ENCODE measurements at places on chromosomes 4 and X. TPM values are rescaled to one million over a fixed set of nuclear protein-coding genes. Genes with fewer than 3 reads are reported as not detected.
A peak's percentile ranks its signal among the peaks of the same experiment; 100 is the strongest.

DNA sequence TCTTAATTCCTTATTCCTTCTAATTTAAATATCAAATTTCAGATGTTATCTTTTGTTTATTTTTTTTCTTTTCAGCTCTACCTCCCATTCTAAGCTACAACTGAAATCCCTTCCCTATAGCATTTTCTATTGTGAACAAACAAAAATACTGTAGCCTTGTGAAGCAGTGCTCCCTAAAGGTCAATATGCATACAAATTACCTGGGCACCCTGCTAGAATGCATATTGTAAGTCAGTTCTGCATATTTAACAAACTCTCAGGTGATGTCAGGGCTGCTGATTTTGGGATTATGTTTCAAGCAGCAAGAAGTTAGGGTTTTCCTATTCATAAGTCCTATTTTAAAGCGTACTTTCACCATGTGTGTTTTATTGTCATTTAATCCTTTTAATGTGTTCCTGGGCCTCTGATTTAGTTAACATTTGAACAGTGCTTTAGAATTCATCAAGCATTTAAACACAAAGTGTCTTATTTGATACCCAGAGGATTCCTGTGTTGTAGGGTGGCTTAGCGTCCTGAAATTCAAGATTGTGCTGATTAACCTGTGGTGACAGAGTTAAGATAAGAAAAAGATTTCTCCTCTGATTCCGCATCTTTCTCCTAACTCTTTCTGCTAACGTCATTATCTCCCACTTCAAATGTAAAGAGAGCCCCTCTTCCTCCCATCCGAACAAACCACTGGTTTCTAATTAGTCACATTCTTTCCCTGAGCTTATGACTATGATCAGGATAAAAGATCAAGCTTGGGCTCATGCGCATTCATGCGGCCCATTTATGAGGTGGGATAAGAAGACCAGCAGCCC is 221.3 kb downstream of the ANK2 start:
- no peak for DNase-seq
- H3K4me1 ChIP-seq, result no peaks in the 10 kb centered on the region
- no peaks in the 10 kb centered on the region for H3K36me3 ChIP-seq
- no peak overlapping the region for H3K4me3 ChIP-seq

DNA sequence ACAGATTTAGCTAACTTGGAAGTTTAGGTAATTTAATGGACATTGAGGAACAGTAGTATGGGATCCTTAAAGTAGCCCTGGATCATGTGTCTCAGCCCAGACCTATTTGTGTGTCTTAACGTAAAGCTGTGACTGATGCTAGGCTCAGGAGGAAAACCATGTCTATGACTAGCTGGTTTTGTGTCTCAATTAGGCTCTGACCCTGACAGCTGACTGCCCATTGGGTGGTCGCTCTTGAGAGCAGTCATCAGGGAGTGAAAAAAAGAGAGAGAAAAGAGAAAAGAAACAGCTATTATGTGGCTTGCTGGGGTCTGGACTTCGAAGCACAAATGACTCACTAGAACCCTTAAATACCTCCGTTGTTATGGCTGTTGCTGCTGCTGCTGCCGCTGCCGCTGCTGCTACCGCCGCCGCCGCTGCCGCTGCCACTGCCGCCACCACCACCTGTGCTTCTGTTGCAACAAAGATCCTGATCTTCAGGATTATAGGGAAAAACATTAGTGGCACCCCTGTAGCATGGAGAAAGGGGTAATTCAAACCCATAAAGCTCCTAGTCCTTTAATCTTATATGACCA is 70.7 kb downstream of the GSPT2 start:
- peaks cover 22% of the 10 kb centered on the region for H3K36me3 ChIP-seq
- DNase-seq, result no peak
- H3K27me3 ChIP-seq, result no peaks in the 10 kb centered on the region
- H3K4me1 ChIP-seq, result peaks cover 2% of the 10 kb centered on the region
- H3K27ac ChIP-seq, result no peak overlapping the region

GRCh38 chr4:16351161-16351560 is 124.9 kb upstream of the TAPT1 start:
- no peaks in the 10 kb centered on the region for H3K27me3 ChIP-seq
- no peaks in the 10 kb centered on the region for H3K36me3 ChIP-seq
- H3K4me1 ChIP-seq, result no peaks in the 10 kb centered on the region
- H3K4me3 ChIP-seq, result no peak overlapping the region
- H3K27ac ChIP-seq, result no peak overlapping the region
- no peak for DNase-seq

GRCh38 chr4:76055016-76055415 is 19.1 kb upstream of the CXCL11 start:
- H3K4me3 ChIP-seq, result no peak overlapping the region
- H3K4me1 ChIP-seq, result peaks cover 40% of the 10 kb centered on the region
- peak overlapping the region; percentile 57 for H3K27ac ChIP-seq
- peaks cover 5% of the 10 kb centered on the region for H3K27me3 ChIP-seq
- no peaks in the 10 kb centered on the region for H3K36me3 ChIP-seq

GRCh38 chr4:47106561-47106960 is 75.2 kb downstream of the GABRB1 start:
- H3K27ac ChIP-seq, result no peak overlapping the region
- H3K36me3 ChIP-seq, result no peaks in the 10 kb centered on the region
- no peaks in the 10 kb centered on the region for H3K27me3 ChIP-seq
- H3K4me1 ChIP-seq, result no peaks in the 10 kb centered on the region
- DNase-seq, result no peak
- H3K4me3 ChIP-seq, result no peak overlapping the region

GRCh38 chrX:3526071-3526470 is 179.6 kb upstream of the MXRA5 start:
- no peaks in the 10 kb centered on the region for H3K36me3 ChIP-seq
- DNase-seq, result no peak
- H3K27me3 ChIP-seq, result no peaks in the 10 kb centered on the region
- no peak overlapping the region for H3K27ac ChIP-seq
- no peaks in the 10 kb centered on the region for H3K4me1 ChIP-seq
- no peak overlapping the region for H3K4me3 ChIP-seq

DNA sequence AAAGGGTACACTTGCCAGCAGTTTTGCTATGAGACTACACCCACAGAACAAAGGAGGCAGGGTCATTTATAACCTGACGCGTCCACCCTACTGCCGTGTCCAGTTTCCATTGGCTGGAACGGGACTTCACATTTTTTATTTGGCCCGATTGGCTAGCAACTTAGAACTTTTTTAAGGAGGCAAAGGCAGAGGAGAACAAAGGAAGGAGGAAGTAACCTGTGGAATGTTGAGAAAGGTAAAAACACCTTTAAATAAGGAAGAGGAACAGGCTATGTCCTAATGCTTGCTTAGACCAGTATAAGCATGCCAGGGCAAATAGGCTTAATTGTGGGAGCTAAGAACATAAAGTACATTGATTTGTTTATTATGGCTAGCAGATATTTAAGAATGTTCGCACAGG is 18.7 kb downstream of the KDM6A start:
- H3K4me1 ChIP-seq, result peaks cover 3% of the 10 kb centered on the region
- no peak overlapping the region for H3K27ac ChIP-seq
- no peak for DNase-seq
- H3K4me3 ChIP-seq, result no peak overlapping the region
- H3K27me3 ChIP-seq, result no peaks in the 10 kb centered on the region
- H3K36me3 ChIP-seq, result peaks cover 6% of the 10 kb centered on the region

- H3K4me1 ChIP-seq, result peaks cover 2% of the 10 kb centered on the region
- H3K4me3 ChIP-seq, result no peak overlapping the region
- no peaks in the 10 kb centered on the region for H3K27me3 ChIP-seq
- DNase-seq, result no peak
- peaks cover 9% of the 10 kb centered on the region for H3K36me3 ChIP-seq
Observed at GRCh38 chrX:124028182-124028581, 66.7 kb downstream of the STAG2 start.

- H3K27ac ChIP-seq, result no peak overlapping the region
- H3K4me1 ChIP-seq, result no peaks in the 10 kb centered on the region
- H3K27me3 ChIP-seq, result no peaks in the 10 kb centered on the region
- no peaks in the 10 kb centered on the region for H3K36me3 ChIP-seq
- DNase-seq, result no peak
Observed at GRCh38 chr4:124276461-124276860, 436.1 kb downstream of the ANKRD50 start.

GRCh38 chr4:15413010-15413622 is 14.7 kb upstream of the C1QTNF7 start:
- H3K27me3 ChIP-seq, result no peaks in the 10 kb centered on the region
- DNase-seq, result no peak
- peaks cover 15% of the 10 kb centered on the region for H3K4me1 ChIP-seq
- no peak overlapping the region for H3K4me3 ChIP-seq
- H3K36me3 ChIP-seq, result no peaks in the 10 kb centered on the region
- no peak overlapping the region for H3K27ac ChIP-seq

GRCh38 chrX:20217271-20217670 is 49.4 kb downstream of the RPS6KA3 start:
- DNase-seq, result no peak
- no peak overlapping the region for H3K27ac ChIP-seq
- H3K36me3 ChIP-seq, result peaks cover 15% of the 10 kb centered on the region
- no peak overlapping the region for H3K4me3 ChIP-seq
- peaks cover 11% of the 10 kb centered on the region for H3K4me1 ChIP-seq
- no peaks in the 10 kb centered on the region for H3K27me3 ChIP-seq

DNA sequence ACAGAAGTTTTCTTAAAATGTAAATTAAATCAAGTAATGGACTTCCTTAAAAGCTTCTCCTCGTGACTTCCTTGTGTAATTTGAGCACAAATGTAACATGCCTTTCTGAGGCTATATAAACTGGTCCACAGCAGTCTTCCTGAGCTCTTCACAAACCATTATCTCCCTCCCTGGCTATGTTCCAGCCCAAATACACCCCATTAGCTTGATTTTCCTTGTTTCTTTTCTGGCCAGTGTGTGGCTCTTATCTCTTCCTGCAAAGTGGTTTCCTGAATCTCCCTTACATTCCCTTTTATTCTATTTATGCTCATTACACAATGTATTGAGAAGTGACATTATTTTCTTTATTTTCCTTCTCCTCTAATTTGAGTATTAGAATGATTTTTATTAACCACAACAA is 1085.3 kb upstream of the PCDH10 start:
- no peak for DNase-seq
- no peaks in the 10 kb centered on the region for H3K4me1 ChIP-seq
- no peaks in the 10 kb centered on the region for H3K36me3 ChIP-seq
- H3K4me3 ChIP-seq, result no peak overlapping the region

DNA sequence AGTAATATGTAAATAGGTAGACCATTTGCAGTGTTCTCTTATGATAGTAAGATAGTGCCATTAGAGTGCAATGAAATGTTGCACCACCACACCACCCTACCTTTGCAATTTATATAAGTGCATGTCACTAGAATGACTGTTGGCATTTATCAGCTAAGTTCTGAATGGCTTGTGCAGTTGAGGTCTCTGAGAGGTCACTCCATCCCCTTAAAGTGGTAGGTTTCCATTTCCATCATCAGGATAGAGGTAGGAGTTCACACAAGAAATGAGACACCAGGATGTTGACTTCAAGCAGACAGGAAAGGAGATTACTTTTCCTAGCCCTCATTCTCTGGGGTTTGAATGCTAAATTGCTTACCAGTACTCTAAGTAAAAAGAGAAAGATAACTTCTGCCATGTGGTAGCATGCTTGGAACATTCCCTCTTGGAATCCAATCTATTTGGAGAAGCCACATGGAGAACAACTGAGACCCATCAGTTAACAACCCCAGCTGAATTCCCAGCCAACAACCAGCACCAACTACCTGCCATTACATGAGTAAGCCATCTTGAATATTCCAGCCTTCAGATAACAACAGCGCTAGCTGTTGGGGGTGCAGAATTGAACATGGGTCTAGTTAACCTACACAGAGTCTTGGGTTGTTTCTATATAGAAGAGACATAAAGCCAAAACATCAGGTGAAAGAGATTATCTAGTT is 6.7 kb upstream of the LRBA start:
- H3K36me3 ChIP-seq, result no peaks in the 10 kb centered on the region
- H3K4me1 ChIP-seq, result peaks cover 3% of the 10 kb centered on the region
- no peak for DNase-seq
- peaks cover 2% of the 10 kb centered on the region for H3K27me3 ChIP-seq

- H3K36me3 ChIP-seq, result no peaks in the 10 kb centered on the region
- no peaks in the 10 kb centered on the region for H3K4me1 ChIP-seq
- no peak overlapping the region for H3K4me3 ChIP-seq
- H3K27ac ChIP-seq, result no peak overlapping the region
- no peaks in the 10 kb centered on the region for H3K27me3 ChIP-seq
Observed at GRCh38 chr4:4585012-4585670, 43.3 kb upstream of the STX18 start.

GRCh38 chr4:110467400-110467799 is 8.6 kb upstream of the ENPEP start:
- no peak overlapping the region for H3K4me3 ChIP-seq
- H3K27me3 ChIP-seq, result peaks cover 8% of the 10 kb centered on the region
- no peaks in the 10 kb centered on the region for H3K36me3 ChIP-seq
- peaks cover 6% of the 10 kb centered on the region for H3K4me1 ChIP-seq

GRCh38 chr4:138562544-138562991 is 320.4 kb upstream of the SLC7A11 start:
- H3K27ac ChIP-seq, result no peak overlapping the region
- no peaks in the 10 kb centered on the region for H3K36me3 ChIP-seq
- no peaks in the 10 kb centered on the region for H3K4me1 ChIP-seq
- H3K4me3 ChIP-seq, result no peak overlapping the region

GRCh38 chr4:139175646-139176301 is 1.2 kb downstream of the ELF2 start:
- peak overlapping the region; percentile 82 for H3K27ac ChIP-seq
- H3K27me3 ChIP-seq, result peaks cover 22% of the 10 kb centered on the region
- H3K4me3 ChIP-seq, result peak overlapping the region; percentile 94

GRCh38 chr4:100417565-100417964 is 100.3 kb downstream of the EMCN start:
- H3K36me3 ChIP-seq, result no peaks in the 10 kb centered on the region
- no peak overlapping the region for H3K4me3 ChIP-seq
- no peak for DNase-seq
- H3K4me1 ChIP-seq, result no peaks in the 10 kb centered on the region

GRCh38 chrX:107199491-107199890 is 6.7 kb downstream of the NUP62CL start:
- H3K4me1 ChIP-seq, result no peaks in the 10 kb centered on the region
- no peaks in the 10 kb centered on the region for H3K36me3 ChIP-seq
- H3K27me3 ChIP-seq, result no peaks in the 10 kb centered on the region
- no peak overlapping the region for H3K27ac ChIP-seq
- H3K4me3 ChIP-seq, result no peak overlapping the region

DNA sequence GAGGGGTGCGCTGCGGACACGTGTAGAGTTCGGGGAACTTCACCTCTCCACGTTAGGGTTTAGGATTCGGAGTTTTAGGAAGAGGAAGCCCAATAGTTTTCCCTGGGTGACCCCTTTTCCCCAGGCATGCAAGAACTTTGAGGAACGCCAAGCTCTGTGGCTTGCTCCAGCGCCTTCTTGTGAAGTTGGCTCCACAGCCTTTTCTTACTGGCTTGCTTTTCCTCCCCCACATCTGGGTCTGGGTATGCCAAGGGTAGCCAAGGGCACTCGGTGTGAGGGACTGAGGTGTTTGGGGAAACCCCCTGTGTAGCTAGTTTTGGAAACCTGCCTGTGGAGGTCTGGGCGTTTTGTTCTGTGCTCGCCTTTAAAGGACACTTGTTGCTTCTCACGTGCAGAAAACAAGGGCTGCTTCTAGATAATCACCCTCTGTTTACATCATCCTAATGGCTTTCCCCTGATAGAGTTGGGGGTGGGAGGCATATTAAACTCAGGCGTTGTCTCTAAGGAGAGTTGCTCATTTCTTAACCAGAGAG is 746 bp downstream of the EDNRA start:
- H3K36me3 ChIP-seq, result no peaks in the 10 kb centered on the region
- no peak overlapping the region for H3K27ac ChIP-seq
- no peak overlapping the region for H3K4me3 ChIP-seq
- no peaks in the 10 kb centered on the region for H3K4me1 ChIP-seq
- H3K27me3 ChIP-seq, result peaks cover 23% of the 10 kb centered on the region

TIMP1 gene
- total RNA-seq, result 65.2 TPM

GPR82 gene
- total RNA-seq, result not detected

CRMP1 gene
- total RNA-seq, result not detected

SYNPO2 gene
- 0.14 TPM for total RNA-seq

Measured in activated CD4-positive, alpha-beta T cell treated with anti-CD3 and anti-CD28 coated beads, Interleukin-2, amount 10 ng/mL, durations not matched to agents 24 days and 14 days (primary cell).